ENCODE measurements at places on chromosomes 4 and X.
A peak's percentile ranks its signal among the peaks of the same experiment; 100 is the strongest.

GRCh38 chr4:17376205-17376604 is 135.7 kb downstream of the QDPR start:
- no peak for DNase-seq

DNA sequence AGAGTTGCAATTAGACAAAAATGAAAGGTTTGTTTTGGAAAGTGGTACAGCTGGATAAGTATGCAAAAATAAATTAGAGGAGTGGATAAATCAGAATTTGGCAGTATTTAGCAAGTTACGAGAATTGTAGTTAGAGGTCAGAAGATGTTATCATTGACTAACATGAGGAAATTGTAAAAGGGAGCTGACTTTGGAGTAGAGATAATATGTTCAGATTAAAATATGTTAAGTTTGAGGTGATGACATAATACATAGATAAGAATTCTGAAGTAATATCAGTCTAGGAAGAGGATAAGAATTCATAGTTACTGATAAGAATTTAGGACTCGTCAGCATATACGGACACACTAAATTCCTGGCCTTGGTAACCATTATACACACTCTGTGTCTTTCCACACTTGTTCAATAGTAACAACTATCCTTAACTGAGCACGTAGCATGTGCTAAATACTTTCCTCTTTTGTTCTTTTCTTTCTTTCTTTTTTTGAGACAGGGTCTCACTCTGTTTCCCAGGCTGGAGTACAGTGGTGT is 4.1 kb upstream of the EPGN start:
- DNase-seq: no peak

GRCh38 chrX:70289793-70290770 is at the start of the genes KIF4A and PDZD11:
Gene KIF4A (plus strand): TSS chrX:70290104. CDS start chrX:70290459, 355 bp downstream.
Gene PDZD11 (minus strand): TSS chrX:70289927. CDS start chrX:70289341, 586 bp downstream.
- DNase-seq: peak; percentile 54

DNA sequence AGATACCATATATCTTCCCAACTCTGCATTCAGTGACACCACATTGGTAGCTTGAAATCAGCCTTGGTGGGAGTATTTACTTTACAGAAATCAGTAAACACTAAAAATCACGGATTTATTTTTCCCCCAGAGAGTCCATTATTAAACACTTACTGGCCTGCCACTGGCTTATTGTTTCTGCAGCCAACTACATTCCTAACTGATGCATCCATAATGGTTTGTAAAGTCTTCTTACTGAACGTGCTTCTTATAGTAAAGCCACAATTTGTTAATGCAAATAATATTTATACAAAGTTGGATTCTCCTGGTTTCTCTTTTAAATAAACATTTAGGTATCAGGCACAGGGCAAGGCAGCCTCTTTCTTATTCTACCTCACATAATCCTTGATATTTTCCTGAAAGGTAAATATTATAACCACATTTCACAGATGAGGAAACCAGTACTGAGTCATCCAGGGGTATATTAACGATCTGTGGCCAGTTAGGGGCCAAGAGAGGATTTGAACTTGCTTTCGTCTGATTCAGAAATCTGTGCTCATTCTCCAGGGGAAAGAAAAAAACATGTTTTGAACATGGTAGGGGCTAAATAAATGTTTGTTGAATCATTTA is 136.5 kb downstream of the RAB28 start:
- DNase-seq: no peak

GRCh38 chr4:17654701-17655100 is 40.3 kb downstream of the MED28 start:
- DNase-seq: no peak

- no peak for DNase-seq
Measured at GRCh38 chrX:123713841-123714240, 19.0 kb downstream of the THOC2 start.

- DNase-seq: no peak
Measured at GRCh38 chr4:3868211-3869173, 102.3 kb downstream of the ADRA2C start.

- DNase-seq: no peak
Measured at GRCh38 chr4:187251896-187252295, 528.2 kb upstream of the FAT1 start.

GRCh38 chr4:145437466-145437865 is 44.2 kb upstream of the SMAD1 start:
- DNase-seq: no peak

GRCh38 chrX:18643853-18644252 is 28.1 kb downstream of the RS1 start:
- DNase-seq: no peak

DNA sequence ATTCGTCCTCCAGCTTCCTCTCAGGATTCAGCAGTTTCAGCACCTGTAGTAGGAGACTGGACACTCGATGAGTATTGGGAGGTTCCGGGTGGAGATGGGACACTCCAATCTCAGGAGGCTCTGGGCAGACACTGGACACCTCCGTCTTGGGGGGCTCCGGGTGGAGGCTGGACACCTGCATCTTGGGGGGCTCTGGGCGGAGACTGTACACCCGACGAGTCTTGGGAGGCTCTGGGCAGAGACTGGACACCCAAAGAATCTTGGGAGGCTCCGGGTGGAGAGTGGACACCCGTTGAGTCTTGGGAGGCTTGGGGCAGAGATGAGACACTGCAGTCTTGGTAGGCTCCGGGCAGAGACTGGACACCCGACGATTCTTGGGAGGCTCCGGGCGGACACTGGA is 28.7 kb upstream of the LANCL3 start:
- DNase-seq: no peak

GRCh38 chr4:105060628-105061027 is 86.0 kb upstream of the TET2 start:
- peak; percentile 98 for DNase-seq

GRCh38 chrX:103607364-103608305 is at the start of gene TCEAL3:
Gene TCEAL3 (plus strand): TSS chrX:103607963. CDS start chrX:103609065, 1,102 bp downstream.
- no peak for DNase-seq

DNA sequence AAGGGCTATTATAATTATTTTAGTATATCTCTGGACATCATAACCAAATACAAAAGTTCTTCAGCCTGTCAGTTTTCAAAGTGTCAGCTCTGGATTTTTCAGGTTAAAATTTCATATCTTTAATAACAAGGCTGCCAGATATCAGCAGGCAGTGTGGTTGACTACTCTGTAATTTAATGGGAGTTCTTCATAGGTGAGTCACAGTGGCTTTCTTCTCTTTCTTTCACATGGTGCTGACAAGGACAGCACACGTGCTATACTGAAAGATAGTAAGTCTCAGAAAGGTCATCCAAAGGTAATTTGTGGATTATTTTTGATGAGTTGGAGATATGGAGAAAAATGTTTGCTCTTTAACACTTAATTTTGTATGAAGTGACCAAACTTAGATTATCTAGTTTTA is 43.2 kb downstream of the GALNT7 start:
- no peak for DNase-seq

DNA sequence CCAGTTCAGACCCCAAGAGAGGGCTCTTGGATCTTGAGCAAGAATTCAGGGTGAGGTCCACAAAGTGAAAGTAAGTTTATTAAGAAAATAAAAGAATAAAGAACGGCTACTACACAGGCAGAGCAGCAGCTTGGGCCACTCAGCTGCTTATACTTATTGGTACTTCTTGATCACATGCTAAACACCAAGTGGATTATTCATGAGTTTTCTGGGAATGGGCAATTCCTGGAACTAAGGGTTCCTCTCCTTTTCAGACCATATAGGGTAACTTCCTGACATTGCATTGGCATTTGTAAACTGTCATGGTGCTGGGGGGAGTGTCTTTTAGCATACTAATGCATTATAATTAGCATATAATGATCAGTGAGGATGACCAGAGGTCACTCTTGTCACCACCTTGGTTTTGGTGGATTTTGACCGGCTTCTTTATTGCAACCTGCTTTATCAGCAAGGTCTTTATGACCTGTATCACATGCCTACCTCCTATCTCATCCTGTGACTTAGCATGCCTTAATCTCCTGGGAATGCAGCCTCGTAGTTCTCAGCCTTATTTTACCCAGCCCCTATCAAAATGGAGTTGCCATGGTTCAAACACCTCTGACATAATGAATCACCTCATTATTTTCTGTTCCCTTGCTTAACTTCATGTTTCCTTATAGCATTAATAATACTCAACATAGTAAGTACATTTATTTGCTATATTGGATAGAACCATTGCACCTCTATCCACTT is 476.3 kb downstream of the DTHD1 start:
- DNase-seq: no peak

DNA sequence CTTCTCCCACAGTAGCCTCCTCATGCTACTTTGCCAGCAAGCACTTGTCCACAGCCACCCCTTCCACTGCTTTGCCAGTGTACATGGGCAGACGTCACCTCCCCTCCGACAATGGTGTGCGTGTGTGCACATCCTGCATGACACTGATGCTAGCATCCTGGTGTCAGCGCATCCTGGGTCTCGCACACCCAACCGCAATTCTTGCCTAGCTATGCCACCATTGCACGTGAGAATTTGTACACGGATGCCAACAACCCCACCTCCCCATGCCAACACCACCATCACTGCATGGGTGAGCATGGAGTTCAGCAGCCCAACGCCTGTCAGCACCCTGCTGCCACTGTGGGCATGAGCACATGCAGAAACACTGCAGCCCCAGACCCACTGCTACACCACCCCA is 550.0 kb downstream of the STPG2 start:
- DNase-seq: no peak

DNA sequence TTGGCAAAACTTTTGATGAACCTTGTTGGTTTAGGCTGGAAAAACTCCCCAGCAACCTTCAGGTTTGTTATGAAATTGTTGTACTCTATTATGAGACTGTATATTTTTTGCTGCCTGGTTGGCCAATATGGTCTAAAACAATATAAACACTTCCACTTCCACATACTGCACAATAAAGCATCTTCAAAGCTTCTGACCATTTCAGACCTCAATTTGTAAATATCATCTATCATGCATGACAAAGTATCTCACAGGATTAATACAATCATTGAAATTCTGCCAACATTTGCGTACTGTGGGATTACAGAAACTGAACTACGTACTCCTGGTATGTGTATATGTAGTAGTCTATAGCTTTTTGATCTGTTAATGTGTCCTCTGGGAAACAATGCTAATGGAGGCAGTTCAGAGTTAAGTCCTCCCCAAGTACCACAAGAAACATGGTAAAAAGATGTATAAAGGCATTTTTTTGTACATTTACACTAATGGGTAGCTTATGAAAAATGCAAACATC is 40.4 kb downstream of the GPC4 start:
- no peak for DNase-seq

DNA sequence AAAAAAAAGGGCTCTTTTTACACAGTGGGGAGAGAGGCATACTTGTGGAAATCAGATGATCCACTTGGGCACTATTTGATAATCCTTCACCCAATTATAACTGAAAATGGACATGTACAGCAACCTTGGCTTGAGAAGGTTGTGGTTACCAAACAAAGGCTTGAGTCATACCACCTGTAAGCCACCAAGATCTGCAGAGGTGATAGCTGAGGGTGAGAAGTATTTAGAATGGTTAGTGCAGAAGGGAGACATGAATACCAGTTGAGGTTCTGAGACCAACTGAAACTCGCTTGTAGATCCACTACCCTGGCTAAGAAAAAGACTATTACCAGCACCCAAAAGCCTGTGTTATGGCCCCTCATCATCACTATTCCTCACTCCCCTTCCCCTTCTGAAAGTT is 614.0 kb downstream of the STIM2 start:
- no peak for DNase-seq

- no peak for DNase-seq
Measured at GRCh38 chrX:37350034-37350365, 836 bp downstream of the PRRG1 start.

GRCh38 chr4:186831574-186831973 is 107.9 kb upstream of the FAT1 start:
- no peak for DNase-seq

DNA sequence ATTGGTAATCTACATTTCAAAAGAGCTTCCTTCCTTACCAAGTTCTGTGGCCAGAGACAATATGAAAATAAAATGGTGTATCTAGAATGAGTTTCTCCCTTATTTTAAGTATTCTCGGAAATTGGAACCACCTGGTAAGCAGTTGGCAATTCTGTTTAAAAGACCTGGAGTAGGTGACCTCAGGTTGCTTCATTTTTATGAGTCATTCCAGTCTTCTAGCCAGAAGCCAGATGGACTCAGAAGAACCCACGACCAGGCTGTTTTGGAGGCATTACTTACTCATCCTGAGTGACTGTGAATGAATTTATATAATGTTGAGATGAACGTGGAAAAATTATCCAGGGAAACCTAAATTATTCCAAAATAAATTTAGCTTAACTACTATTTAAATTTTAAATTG is 9.1 kb downstream of the BMPR1B start:
- no peak for DNase-seq

- no peak for DNase-seq
Measured at GRCh38 chr4:90745176-90745575, 618.0 kb downstream of the CCSER1 start.

GRCh38 chrX:153681175-153681574 is 6.6 kb upstream of the SLC6A8 start:
- DNase-seq: no peak

GRCh38 chrX:17519358-17519757 is 144.4 kb downstream of the NHS start:
- DNase-seq: no peak

DNA sequence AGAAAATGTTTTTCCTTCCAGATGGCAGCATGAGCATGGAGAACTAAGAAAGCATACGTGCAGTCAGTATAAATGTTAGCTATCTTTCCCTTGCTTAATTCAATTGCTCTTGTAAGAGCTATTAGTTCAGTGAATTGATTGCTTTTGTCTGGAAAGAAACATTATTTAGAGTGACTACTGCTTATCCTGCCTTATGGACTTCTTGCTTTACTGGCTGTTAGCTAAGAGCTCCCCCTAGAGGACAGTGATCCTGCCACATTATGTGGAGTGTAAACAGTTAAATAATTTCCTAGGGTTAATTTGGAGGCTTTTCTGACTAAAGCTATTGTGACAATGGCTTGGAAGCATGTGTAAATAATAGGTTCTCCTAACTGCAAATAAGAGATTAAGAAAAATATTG is 1402.4 kb downstream of the FAM133A start:
- DNase-seq: no peak

DNA sequence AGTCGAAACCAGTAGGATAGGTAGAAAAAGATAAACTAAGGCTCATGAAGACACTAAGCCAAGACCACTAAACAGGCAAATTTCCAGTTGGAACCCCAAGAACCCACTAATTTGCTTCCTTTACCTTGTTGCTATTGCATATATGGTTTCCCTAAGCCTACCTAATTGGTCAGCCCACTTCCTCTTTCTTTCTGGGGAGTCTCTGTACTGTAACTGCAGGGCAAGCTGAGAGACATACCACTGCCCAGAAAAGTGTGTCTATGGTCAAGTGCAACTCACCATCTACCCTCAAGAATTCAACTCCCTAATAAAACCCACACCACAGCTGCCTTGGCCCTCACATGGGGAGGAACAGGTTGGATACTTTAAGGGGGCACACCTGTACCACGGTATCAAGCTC is 28.6 kb downstream of the IDS start:
- DNase-seq: no peak

DNA sequence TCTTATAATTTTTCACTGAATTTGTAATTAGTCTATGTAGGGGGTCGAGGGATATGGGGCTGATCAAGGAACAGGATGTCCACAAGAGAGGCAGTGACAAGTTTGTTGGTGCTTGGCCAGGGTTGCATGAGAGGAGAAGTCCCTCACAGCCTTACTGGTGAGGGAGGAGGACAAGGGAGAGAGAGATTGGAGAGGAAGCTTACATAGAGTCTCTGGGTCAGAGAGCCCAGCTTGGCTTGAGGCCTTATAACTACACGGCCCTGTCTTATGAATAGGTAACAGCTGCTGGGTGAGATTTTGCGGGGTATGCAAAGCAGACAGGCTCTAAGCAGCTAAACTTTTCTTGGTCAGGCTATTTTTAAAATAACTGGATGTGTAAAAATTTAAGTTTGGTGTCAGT is 37.9 kb upstream of the OTUD4 start:
- peak; percentile 20 for DNase-seq

All from GM12878 (cell line).